Testis (tissue), 5 donors: ENCODE measurements at places on chromosomes 5 and 9.

DNA sequence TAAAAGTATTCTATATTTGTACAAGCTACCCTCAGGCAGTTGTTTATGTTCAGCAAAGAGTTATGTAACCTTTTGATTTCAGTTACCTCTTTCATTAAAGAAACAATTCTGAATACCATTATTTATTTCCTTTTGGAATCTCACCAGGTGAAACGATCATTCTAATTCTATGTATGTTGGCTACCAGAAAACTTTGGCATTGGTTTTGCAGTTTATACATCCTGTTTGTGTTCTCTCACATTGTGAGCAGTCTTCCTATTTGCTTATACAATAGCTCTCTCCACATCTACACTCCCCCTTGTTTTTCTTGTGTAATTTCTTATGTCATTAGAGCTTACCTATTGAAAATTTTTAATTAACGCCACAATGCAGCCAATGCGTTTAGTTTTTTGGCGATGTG lies 276.0 kb upstream of the MPDZ start:
- DNase-seq: no peak
- no peak overlapping the region for H3K4me3 ChIP-seq
- no peaks in the 10 kb centered on the region for H3K27me3 ChIP-seq
- no peaks in the 10 kb centered on the region for H3K36me3 ChIP-seq
- no peak overlapping the region for H3K27ac ChIP-seq

DNA sequence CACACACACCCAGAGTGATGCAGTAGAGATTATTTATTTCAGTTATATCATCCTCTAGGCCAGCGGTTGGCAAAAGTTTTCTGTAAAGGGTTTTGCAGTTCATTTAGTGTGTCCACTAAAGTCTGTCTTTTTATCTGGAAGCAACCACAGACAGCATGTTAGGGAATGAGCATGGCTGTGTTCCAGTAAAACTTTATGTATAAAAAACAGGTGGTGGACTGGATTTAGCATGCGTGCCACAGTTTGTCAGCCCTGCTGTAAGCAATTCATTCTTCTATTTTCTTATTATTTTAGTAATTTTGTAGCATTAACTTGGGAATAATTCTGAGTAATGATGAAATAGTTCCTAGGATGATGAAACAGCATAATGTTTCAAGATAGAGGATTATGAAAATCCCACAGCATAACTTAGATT lies 51.7 kb downstream of the CCNH start:
- H3K27me3 ChIP-seq: no peaks in the 10 kb centered on the region
- H3K36me3 ChIP-seq: no peaks in the 10 kb centered on the region
- no peaks in the 10 kb centered on the region for H3K4me1 ChIP-seq
- no peak overlapping the region for H3K27ac ChIP-seq
- no peak overlapping the region for H3K4me3 ChIP-seq

DNA sequence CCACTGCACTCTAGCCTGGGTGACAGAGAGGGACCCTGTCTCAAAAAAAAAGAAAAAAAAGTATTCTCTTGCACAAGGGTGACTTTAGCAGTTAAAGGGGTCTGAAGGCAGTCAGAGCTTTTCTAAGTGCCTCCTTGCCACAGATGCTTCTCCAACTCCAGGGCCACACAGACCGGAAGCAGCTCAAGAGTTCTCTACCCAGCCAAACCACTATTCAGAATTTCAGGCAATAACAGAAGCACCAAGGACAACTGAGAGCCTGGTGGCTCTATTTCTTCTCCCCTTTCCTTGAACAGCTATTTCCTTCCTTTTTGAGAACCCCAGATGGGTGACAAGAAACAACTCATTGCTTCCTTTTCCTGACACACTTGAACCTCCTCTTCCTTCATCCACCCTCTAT lies 2.2 kb downstream of the FAM219A start:
- H3K4me1 ChIP-seq: peaks cover 11% of the 10 kb centered on the region
- H3K27ac ChIP-seq: no peak overlapping the region
- no peaks in the 10 kb centered on the region for H3K27me3 ChIP-seq
- no peaks in the 10 kb centered on the region for H3K36me3 ChIP-seq
- DNase-seq: no peak
- H3K4me3 ChIP-seq: no peak overlapping the region

DNA sequence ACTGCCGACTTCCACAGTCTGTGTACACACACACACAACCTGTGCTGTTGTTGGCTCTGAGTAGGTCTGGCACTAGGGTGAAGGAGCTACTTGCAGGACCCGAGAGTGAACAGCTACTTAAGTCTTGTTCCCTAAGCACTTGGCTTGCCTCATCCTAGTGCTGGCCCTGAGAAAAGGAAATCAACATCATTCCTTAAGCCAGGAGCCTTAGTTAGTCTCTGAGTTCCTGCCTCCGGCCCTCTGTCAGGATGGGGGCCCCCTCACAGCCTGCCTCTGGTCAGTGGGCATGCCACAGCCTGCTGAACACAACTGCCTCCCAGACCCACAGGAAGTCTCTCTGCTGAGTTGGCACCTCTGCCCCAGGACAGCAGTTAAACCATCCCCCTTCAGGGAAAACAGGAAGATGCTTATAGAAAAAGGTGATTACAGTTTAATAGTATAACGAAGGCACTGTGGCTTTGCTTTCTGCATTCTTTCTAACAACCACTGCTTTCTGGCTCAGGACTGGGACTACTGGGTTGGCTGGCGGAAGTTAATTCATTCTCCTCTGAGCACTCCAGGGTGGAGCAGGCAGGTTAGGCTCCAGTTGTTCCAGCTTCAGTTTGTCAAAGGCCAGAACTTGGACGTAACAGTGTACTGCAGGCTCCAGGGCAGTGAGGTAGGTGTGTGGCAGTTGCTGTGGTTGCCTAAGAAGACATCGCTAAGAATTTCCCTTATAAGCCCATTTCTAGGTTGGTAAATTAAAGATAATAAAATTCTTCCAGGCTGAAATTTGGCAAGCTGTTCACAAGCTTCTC lies 2.8 kb downstream of the MAMDC2 start:
- H3K4me1 ChIP-seq: peaks cover 37% of the 10 kb centered on the region
- H3K27me3 ChIP-seq: no peaks in the 10 kb centered on the region
- no peaks in the 10 kb centered on the region for H3K36me3 ChIP-seq
- DNase-seq: no peak
- peak overlapping the region; percentile 3 for H3K4me3 ChIP-seq

- no peak overlapping the region for H3K4me3 ChIP-seq
- DNase-seq: no peak
- H3K36me3 ChIP-seq: no peaks in the 10 kb centered on the region
- H3K27ac ChIP-seq: no peak overlapping the region
These were observed 11.2 kb upstream of the SMIM23 start for GRCh38 chr5:171774418-171774817.

- no peak for DNase-seq
- H3K4me1 ChIP-seq: no peaks in the 10 kb centered on the region
- H3K27ac ChIP-seq: no peak overlapping the region
- H3K36me3 ChIP-seq: no peaks in the 10 kb centered on the region
- no peak overlapping the region for H3K4me3 ChIP-seq
- H3K27me3 ChIP-seq: no peaks in the 10 kb centered on the region
These were observed 175.3 kb downstream of the ARL15 start for GRCh38 chr5:54135042-54135441.

DNA sequence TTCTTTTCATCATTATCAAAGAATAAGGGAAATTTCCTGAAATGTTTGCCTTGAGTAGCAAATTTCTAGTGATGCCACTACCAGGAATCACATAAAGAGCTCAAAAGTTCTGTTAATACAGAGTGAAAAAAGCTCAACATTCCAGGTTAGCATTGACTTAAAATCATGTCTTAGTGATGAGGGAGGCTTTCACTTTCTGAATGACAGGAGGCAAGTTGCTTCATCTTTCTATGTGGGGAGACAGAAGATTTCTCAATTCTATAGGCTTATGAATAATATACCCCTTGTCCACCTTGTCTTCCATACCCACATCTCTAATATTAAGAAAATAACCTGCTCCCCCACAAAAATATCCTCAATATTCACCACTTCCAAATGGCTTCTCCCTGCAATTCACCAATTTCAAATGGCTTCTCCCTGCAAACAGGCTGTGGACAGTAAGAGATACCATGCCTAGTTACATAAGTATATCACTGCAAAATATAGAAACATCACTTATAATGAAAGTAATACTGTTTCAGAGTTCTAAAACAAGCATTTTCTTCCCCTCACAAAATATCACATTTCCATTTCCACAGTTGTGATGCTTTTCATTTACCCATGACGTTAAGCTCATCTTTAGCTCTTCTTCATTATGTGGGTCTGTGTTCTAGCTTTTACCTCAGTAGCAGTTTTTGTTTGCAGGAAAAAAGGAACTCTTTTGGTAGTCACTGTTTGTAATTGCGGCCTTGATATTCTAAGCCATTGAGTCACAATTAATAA lies 2.2 kb upstream of the JAK2 start:
- no peak overlapping the region for H3K27ac ChIP-seq
- H3K4me3 ChIP-seq: no peak overlapping the region
- H3K4me1 ChIP-seq: peaks cover 12% of the 10 kb centered on the region
- no peaks in the 10 kb centered on the region for H3K36me3 ChIP-seq

- H3K27me3 ChIP-seq: no peaks in the 10 kb centered on the region
- H3K4me3 ChIP-seq: peak overlapping the region; percentile 47
- no peak overlapping the region for H3K27ac ChIP-seq
- no peaks in the 10 kb centered on the region for H3K36me3 ChIP-seq
- peaks cover 21% of the 10 kb centered on the region for H3K4me1 ChIP-seq
These were observed 2.8 kb upstream of the PFN3 start for GRCh38 chr5:177403102-177403791.

- DNase-seq: no peak
- no peaks in the 10 kb centered on the region for H3K36me3 ChIP-seq
- peak overlapping the region; percentile 4 for H3K4me3 ChIP-seq
- no peaks in the 10 kb centered on the region for H3K27me3 ChIP-seq
- peaks cover 13% of the 10 kb centered on the region for H3K4me1 ChIP-seq
These were observed 6.7 kb downstream of the NRARP start for GRCh38 chr9:137295238-137295811.

DNA sequence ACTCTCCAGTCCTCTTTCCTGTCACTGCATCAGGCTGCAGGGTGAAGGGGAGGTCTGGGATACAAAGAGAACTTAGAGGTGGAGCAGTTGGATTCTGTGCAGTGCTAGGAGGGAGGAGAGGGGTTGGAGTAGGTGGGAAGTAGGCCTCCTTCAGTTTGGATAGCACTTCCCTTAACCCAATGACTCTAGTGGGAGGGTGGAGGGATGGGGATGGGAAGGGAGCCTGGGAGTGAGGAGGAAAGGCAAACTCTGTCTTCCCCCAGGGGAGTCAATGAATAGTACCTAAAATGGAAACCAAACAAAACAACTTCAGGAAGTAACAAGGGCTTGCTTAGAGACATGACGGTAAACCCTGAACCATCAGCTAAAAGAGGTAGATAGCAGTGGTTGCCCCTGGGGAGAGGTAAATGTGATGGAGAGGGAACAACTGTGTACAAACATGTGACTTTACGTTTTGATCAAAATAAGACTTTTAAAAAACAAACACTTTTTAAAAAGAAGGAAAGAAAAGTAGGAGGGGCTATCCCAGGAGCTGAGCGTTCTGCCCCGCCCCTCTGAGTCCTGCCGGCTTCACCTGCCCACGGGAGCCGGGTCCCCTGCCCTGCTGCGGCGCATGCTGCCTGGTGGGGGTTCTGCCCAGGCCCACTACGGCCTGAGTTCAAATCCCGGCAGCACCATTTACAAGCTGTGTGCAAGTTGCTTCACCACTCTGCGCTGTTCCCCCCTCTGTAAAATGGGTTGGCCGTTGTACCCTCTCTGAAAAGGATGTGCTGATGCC lies 30.9 kb downstream of the GSN start:
- peaks cover 60% of the 10 kb centered on the region for H3K4me1 ChIP-seq
- no peaks in the 10 kb centered on the region for H3K27me3 ChIP-seq
- DNase-seq: no peak
- H3K27ac ChIP-seq: peak overlapping the region; percentile 78
- H3K4me3 ChIP-seq: peak overlapping the region; percentile 65

- H3K4me1 ChIP-seq: peaks cover 7% of the 10 kb centered on the region
- DNase-seq: peak; percentile 90
- H3K36me3 ChIP-seq: no peaks in the 10 kb centered on the region
- H3K4me3 ChIP-seq: no peak overlapping the region
- no peaks in the 10 kb centered on the region for H3K27me3 ChIP-seq
These were observed 18.9 kb upstream of the SPTLC1 start for GRCh38 chr9:92133949-92134604.

DNA sequence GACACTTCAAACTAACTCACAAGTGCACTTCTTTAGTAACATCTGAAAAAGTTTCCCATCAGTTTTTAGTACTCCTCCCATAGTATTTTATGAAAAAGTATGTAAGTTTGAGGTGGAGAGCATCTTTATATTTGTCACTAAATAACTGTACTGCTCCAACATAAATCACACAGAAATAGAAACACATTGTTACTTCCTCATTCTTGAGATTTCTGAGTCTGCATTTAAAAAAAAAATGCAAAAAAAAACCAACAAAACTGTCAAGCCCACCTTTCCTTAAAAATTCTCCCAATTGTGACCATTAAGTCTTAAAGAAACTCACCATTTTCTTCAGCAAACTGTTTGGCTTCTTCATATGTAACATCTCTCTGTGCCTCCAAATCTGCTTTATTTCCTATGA lies 18.7 kb downstream of the RAB14 start:
- DNase-seq: no peak
- H3K27ac ChIP-seq: no peak overlapping the region
- H3K27me3 ChIP-seq: no peaks in the 10 kb centered on the region
- H3K4me3 ChIP-seq: no peak overlapping the region

DNA sequence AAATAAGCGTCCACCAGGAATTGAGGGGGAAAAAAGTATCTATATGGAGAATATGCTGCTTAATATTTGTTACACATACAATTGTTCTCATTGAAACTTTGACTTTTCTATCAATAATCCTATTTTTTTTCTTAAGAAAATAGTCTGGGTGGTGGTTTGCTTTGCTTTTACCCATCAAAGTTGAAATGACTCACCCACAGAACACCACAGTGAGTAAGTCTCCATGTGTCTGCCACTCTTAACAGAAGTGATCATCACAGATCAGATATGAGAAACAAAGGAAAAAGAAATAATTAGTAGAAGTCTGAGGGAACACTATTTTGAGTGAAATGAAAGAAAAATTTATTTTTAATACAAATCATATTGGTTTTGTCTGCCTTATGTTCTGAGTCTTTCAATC lies 742.8 kb downstream of the CDH9 start:
- H3K4me1 ChIP-seq: no peaks in the 10 kb centered on the region
- DNase-seq: no peak
- H3K4me3 ChIP-seq: no peak overlapping the region
- no peaks in the 10 kb centered on the region for H3K27me3 ChIP-seq
- no peak overlapping the region for H3K27ac ChIP-seq
- no peaks in the 10 kb centered on the region for H3K36me3 ChIP-seq

- H3K4me3 ChIP-seq: no peak overlapping the region
- H3K36me3 ChIP-seq: no peaks in the 10 kb centered on the region
- DNase-seq: no peak
- H3K4me1 ChIP-seq: peaks cover 8% of the 10 kb centered on the region
These were observed 1.3 kb downstream of the SLC6A3 start for GRCh38 chr5:1443991-1444360.

DNA sequence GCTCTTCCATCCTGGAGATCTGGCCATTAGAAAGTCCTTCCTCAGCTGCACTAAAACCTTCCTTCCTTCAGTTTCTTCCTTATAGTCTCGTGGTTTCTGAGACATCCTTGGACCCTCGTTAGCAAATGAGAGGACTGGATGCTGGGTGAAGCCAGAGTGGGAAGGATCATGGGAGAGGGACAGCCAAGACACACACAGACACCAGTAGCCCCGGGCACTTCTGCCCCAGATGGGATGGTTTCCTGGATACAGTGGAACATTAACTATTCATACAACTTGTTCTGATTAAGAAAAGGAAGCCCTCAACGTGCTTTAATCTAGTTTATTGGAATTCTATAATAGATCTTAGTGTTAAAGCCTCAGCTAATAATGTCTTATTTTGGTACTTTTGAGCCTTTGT lies 125.5 kb downstream of the SEC61B start:
- H3K27me3 ChIP-seq: no peaks in the 10 kb centered on the region
- no peak overlapping the region for H3K4me3 ChIP-seq
- H3K27ac ChIP-seq: no peak overlapping the region
- H3K4me1 ChIP-seq: no peaks in the 10 kb centered on the region
- H3K36me3 ChIP-seq: no peaks in the 10 kb centered on the region
